ENCODE measurements at places on chromosomes 6 and 20. TPM values are rescaled to one million over a fixed set of nuclear protein-coding genes. Genes with fewer than 3 reads are reported as not detected.

DNA sequence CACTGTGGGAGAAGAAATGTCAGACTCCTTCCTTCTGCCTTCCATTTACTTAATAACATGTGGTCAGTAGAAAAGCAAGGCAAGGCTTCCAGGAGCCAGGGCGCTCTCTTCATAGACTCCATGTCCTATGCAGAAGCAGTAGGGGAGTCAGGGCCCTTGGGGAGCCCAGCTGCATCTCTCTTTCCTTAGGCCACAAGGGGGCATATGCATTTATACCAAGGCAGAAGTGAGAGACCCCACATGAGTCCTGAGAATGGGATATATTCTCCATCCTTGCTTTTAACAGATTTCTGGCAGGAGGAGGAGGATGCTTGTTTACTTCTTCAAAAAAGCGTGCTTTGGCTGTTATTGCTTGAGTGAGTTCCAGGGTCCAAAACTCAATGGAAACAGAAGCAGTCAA is 198.5 kb downstream of the HIVEP2 start:
- H3K4me1 ChIP-seq, result no peaks in the 10 kb centered on the region
- no peak overlapping the region for H3K4me3 ChIP-seq
- H3K36me3 ChIP-seq, result no peaks in the 10 kb centered on the region
- H3K27me3 ChIP-seq, result no peaks in the 10 kb centered on the region

DNA sequence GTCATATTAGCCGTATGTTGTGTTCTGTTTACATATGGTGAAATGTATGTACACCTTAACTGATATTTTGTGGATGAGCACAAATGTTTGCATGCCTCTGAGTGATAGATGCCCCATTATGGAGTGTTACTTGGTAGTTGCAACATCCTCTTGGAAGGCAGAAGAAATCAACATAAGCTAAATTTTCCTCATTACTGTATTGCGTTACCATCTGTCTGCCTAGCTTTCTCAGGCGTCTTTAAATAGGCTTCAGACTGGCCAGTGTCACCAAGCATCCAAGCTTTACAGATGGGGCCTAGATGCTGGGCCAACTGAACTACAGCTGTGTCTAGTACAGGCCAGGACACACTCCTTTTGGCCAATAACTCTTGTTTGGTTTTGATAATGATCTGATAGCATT is 250.6 kb downstream of the SAMD5 start:
- H3K4me1 ChIP-seq, result no peaks in the 10 kb centered on the region
- H3K27ac ChIP-seq, result no peak overlapping the region
- no peak overlapping the region for H3K4me3 ChIP-seq
- DNase-seq, result no peak
- no peaks in the 10 kb centered on the region for H3K36me3 ChIP-seq

DNA sequence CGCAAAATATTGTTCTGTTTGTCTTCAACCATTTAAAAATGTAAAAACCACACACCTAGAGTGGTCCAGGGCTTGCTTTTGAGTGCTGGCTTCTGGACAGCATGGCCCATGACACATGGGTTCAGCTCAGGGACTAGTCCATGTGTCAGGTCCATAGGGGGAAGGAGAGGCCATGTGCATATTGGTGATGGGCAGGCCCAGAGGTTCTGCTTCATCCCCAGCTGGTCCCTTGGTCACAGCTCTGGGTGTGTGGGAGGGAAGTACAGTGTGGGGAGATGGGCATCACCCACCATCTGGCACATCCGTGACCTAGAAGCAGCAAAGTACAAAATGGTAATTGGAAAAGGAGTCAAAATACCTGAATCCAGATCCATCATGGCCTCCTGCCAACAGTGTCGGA is 50.7 kb downstream of the STK35 start:
- H3K27ac ChIP-seq, result peak overlapping the region; percentile 48
- peaks cover 8% of the 10 kb centered on the region for H3K4me1 ChIP-seq
- no peak overlapping the region for H3K4me3 ChIP-seq
- no peaks in the 10 kb centered on the region for H3K36me3 ChIP-seq

DNA sequence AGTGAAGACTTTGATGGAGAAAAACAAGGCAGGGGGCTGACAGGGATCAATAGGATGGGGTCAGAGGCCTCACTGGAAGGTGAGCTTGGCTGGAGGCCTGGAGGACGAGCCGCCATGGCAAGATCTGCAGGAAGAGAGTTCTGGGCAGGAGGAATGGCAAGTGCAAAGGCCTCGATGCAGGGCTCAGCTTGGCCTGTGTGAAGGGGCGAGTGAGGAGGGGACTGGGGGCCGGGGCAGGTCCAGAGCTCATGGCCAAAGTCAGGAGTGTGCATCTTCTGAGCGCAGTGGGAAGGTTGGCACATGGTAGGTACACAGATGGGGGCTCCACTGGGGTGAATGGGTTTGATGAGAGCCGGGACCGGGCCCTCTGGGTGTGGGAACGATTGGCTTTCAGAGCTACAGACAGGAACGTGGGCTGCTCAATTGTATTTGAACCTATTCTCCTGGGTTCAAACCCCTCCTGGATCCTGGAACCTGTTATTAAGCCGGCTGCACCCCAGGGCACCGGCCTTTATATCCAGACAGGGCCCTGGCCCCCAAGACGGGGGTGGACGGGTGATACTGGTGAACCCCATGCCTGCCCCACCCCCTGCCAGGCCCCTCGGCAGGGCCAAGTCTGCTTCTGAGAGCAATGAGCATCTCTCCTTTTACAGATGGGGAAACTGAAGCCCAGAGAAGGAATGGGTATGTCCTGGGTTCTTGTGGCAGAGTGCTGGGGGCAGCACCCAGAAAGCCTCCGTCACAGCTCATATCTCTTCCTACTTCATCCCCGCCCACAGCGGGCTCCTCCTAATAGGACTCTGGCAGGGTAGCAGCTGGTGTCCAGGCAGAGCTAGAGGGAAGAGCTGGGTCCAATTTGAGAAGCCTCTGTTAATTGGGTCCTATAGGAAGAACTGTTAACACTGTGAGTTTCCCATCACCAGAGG is 106.1 kb downstream of the CEBPB start:
- no peaks in the 10 kb centered on the region for H3K36me3 ChIP-seq
- DNase-seq, result no peak
- H3K27ac ChIP-seq, result no peak overlapping the region
- H3K27me3 ChIP-seq, result no peaks in the 10 kb centered on the region
- no peak overlapping the region for H3K4me3 ChIP-seq

- H3K27ac ChIP-seq, result no peak overlapping the region
- no peaks in the 10 kb centered on the region for H3K4me1 ChIP-seq
- no peaks in the 10 kb centered on the region for H3K27me3 ChIP-seq
- H3K4me3 ChIP-seq, result no peak overlapping the region
Measured at GRCh38 chr6:53699462-53699861, 33.9 kb upstream of the KLHL31 start.

The DEFB124 gene
- not detected for total RNA-seq

GRCh38 chr6:131208787-131209186 is 73.5 kb downstream of the AKAP7 start:
- no peaks in the 10 kb centered on the region for H3K4me1 ChIP-seq
- no peaks in the 10 kb centered on the region for H3K36me3 ChIP-seq
- no peak overlapping the region for H3K4me3 ChIP-seq
- no peaks in the 10 kb centered on the region for H3K27me3 ChIP-seq
- DNase-seq, result no peak
- H3K27ac ChIP-seq, result no peak overlapping the region

GRCh38 chr6:166520905-166521834 is 65.3 kb downstream of the RAMACL start:
- H3K4me1 ChIP-seq, result no peaks in the 10 kb centered on the region
- H3K27me3 ChIP-seq, result no peaks in the 10 kb centered on the region
- H3K4me3 ChIP-seq, result no peak overlapping the region
- peaks cover 11% of the 10 kb centered on the region for H3K36me3 ChIP-seq
- no peak overlapping the region for H3K27ac ChIP-seq

The RBM24 gene
- 107 TPM for total RNA-seq

DNA sequence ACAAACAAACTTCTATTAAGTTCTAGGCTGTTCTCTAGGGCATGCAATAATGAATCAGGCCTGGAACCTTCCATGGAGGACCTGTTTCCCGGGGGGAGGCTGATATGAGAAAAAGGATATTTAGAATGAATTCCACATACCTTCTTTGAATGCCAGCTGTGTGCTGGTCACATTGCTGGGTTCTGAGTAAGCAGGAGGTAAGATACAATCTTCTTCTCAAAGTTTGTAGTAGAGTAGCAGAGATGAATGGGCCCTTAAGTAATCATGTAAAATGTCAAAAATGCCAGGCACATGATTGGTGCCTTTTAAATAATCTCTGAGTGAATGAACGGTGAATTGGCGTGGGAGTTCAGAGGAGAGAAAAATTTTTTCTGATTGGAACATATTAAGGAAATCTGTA is 47.4 kb downstream of the TGM2 start:
- no peak overlapping the region for H3K27ac ChIP-seq
- H3K4me3 ChIP-seq, result no peak overlapping the region
- H3K4me1 ChIP-seq, result no peaks in the 10 kb centered on the region
- no peaks in the 10 kb centered on the region for H3K27me3 ChIP-seq
- no peaks in the 10 kb centered on the region for H3K36me3 ChIP-seq
- DNase-seq, result no peak

The SMLR1 gene
- total RNA-seq, result not detected

The MOXD1 gene
- 3.3 TPM for total RNA-seq

DNA sequence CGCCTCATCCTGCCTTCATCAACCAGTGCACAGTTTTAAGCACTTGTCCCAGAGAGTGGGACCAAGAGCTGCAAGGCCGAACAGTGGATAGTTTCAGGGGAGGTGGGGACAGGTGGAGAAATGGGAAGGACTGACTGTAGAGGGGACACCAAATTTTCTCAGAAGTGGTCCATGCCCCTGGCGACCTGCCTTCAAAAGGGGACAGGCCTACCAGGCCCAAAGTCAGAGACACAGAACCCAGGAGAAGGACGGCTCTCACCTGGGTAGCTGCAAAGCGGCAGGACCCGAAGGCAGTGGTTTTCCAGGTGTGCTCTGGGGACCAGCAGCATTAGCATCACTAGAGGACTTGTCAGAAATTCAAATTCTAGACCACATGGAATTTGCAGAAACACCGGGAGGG is 5.8 kb downstream of the TFEB start:
- H3K27me3 ChIP-seq, result no peaks in the 10 kb centered on the region
- H3K36me3 ChIP-seq, result peaks cover 3% of the 10 kb centered on the region
- no peak overlapping the region for H3K27ac ChIP-seq

- H3K36me3 ChIP-seq, result no peaks in the 10 kb centered on the region
- no peak overlapping the region for H3K4me3 ChIP-seq
- H3K4me1 ChIP-seq, result no peaks in the 10 kb centered on the region
- H3K27me3 ChIP-seq, result no peaks in the 10 kb centered on the region
- H3K27ac ChIP-seq, result no peak overlapping the region
- no peak for DNase-seq
Measured at GRCh38 chr6:50410579-50410978, 302.7 kb upstream of the TFAP2D start.

- peak overlapping the region; percentile 83 for H3K27ac ChIP-seq
- no peaks in the 10 kb centered on the region for H3K27me3 ChIP-seq
- H3K4me3 ChIP-seq, result peak overlapping the region; percentile 71
Measured at GRCh38 chr6:131136021-131136786, 937 bp downstream of the AKAP7 start.

DNA sequence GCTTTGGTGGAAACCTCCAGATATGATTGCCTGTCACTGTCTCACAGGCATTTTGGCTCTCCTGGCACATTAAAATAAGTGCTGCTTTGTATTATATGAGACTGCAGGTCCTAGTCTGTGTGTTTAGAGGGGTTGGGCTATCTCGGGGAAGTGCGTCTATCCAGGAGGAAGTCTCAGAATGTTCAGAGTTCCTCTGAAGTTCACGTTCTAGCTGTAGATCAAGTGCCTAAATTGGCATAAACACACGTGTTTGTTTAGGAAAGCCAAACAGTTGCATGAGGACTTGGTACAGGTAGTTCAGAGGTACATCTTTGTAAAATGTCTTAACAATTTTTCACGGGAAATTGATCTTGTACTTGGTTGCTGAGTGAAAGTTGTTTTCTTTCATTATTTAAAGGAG is 36.4 kb upstream of the SLC22A1 start:
- no peak for DNase-seq
- peaks cover 26% of the 10 kb centered on the region for H3K36me3 ChIP-seq
- no peaks in the 10 kb centered on the region for H3K27me3 ChIP-seq

GRCh38 chr6:2751871-2752270 is 1.1 kb upstream of the MYLK4 start:
- H3K36me3 ChIP-seq, result no peaks in the 10 kb centered on the region
- no peak for DNase-seq
- no peaks in the 10 kb centered on the region for H3K27me3 ChIP-seq

DNA sequence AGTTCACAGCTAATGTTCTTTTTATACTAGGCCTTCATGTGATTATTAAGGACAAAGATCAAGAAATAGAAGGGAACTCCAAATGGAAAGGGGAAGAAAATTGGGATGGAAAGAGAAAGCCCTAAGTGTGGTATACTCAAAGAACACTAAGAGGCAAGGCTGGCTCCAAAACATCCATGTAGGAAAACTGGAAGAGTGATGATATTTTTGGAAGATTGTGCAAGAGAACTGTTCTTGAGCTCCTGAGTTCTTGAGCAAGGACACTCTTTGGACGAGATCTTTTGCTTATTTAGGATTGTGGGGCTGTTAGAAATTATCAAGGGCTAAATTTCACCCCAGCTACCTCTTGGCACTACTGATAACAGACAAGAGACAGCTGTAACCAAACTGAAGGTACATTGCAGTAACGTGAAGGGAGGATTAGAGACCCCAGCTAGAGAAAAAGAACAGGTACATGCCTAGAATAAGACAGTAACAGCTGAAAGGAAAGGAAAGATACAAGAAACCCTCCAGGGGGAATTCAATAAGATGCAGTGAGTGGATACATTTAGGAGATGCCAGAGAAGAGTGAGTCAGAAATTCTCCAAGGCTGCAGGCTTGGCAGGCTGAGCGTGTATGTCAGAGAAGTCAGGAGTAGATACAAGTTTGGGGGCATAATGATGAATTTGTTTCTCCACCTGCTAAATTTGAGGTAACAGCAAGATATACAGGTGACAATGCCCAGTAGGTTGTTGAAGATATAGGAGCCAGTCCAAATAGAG is 69.7 kb downstream of the CBLN4 start:
- H3K27ac ChIP-seq, result no peak overlapping the region
- DNase-seq, result no peak
- no peaks in the 10 kb centered on the region for H3K4me1 ChIP-seq
- H3K27me3 ChIP-seq, result no peaks in the 10 kb centered on the region
- H3K4me3 ChIP-seq, result no peak overlapping the region

DNA sequence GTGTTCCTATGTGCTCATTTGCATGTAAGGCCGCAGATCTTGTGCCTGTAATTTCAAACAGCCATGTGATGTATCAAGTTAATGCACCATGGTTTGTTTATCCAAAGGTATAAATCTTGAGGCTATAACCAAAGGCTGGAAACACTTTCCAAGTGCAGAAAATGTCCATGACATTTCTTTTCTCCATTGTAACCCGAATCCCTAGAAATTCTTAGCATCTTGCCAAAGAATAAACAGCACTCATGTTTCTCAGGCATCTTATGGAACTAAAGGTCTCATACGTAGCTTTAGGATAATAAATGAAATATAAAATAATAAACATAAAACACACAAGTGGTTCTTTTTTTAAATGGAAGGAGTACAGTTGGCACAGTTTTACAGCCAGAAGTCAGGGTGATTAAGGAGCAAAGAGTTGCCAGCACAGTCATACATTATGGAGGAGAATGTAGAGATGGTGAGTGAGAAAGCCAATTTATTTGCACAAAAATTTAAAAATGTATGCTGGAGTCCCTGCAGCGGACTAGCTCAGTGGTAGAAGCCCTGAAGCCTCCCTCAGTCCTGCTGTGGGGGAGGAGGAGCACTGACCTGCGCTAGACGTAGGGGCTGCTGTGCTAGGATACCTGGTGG is 18.0 kb downstream of the CDH26 start:
- H3K27me3 ChIP-seq, result no peaks in the 10 kb centered on the region
- H3K4me3 ChIP-seq, result no peak overlapping the region
- DNase-seq, result no peak
- no peaks in the 10 kb centered on the region for H3K36me3 ChIP-seq
- no peaks in the 10 kb centered on the region for H3K4me1 ChIP-seq

Data from heart left ventricle (tissue), 16 donors.